ENCODE measurements at places on chromosomes 3 and 15. TPM values are rescaled to one million over a fixed set of nuclear protein-coding genes. Genes with fewer than 3 reads are reported as not detected.

DNA sequence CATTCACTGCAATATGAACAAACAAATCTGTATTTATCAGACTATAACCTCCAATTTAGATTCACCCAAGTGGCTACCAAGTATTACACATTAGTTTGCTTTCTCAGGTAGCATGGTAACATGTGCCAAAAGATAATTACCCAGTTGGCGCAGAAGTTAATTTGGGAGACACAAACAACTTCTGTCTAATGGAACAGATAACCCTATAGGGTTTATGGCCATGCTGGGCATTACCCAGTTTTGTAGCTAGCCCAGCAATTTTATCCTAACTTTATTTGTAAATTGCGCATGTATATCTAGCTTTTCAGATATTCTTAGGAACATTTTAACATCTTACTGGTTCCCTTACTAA, 780 bp downstream of the RPL22L1 start:
- peak overlapping the region; percentile 96 for H3K4me3 ChIP-seq
- peak overlapping the region; percentile 94 for H3K27ac ChIP-seq
- peak; percentile 6 for DNase-seq
- peaks cover 15% of the 10 kb centered on the region for H3K36me3 ChIP-seq
- no peaks in the 10 kb centered on the region for H3K27me3 ChIP-seq

LRRC31 gene
- total RNA-seq = not detected

DNA sequence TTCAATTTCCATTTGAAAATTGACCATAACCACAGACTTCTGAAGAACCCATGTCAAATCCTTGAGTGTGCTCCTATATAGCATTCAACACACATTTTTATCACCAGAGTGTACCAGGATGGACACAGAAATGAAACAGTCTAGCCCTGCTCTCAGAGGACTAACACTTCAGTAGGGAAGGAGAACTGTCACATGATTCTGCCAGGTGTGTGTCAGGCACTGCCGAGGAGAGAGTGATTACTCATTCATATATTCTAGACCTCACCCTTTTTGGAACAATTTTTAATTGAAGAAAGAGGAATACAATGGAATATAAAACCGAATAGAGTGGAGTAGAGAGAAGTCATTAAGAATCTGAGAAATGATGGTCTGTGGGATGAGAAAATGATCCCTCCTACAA, 125.8 kb downstream of the ERC2 start:
- H3K4me1 ChIP-seq = no peaks in the 10 kb centered on the region
- no peaks in the 10 kb centered on the region for H3K36me3 ChIP-seq
- H3K27me3 ChIP-seq = no peaks in the 10 kb centered on the region
- no peak overlapping the region for H3K27ac ChIP-seq

SLC7A14 gene
- not detected for total RNA-seq

DNA sequence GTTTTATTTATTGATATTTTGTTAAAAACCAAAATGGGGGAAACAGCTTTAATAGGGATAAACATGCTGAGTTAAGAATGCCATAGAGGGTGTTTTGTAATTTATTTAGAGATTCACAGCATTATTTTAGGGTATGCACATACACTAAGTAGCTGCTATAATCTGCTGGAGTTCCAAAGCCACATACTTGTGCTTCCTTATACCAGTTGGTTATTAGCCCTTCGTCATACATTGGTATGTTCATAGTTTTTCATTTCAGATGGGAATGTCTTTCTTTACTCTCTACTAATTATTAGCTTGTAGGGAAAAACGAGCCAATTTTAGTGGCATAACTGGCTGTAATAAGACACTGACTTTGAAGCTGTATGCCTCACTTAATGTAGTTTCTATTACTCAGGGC, 74.9 kb downstream of the PFN2 start:
- no peaks in the 10 kb centered on the region for H3K4me1 ChIP-seq
- H3K27ac ChIP-seq = no peak overlapping the region
- no peak for DNase-seq
- H3K27me3 ChIP-seq = no peaks in the 10 kb centered on the region
- peaks cover 6% of the 10 kb centered on the region for H3K36me3 ChIP-seq

MRAS gene
- 0.38 TPM for total RNA-seq

GRCh38 chr15:39663704-39664250, 82.9 kb downstream of the THBS1 start:
- no peaks in the 10 kb centered on the region for H3K4me1 ChIP-seq
- no peak overlapping the region for H3K4me3 ChIP-seq
- no peaks in the 10 kb centered on the region for H3K27me3 ChIP-seq
- no peaks in the 10 kb centered on the region for H3K36me3 ChIP-seq
- H3K27ac ChIP-seq = no peak overlapping the region
- no peak for DNase-seq
